ENCODE measurements at places on chromosomes 16 and 17.
A peak's percentile ranks its signal among the peaks of the same experiment; 100 is the strongest.

GRCh38 chr16:88339930-88340754, 42.6 kb upstream of the ZNF469 start:
- DNase-seq: no peak

DNA sequence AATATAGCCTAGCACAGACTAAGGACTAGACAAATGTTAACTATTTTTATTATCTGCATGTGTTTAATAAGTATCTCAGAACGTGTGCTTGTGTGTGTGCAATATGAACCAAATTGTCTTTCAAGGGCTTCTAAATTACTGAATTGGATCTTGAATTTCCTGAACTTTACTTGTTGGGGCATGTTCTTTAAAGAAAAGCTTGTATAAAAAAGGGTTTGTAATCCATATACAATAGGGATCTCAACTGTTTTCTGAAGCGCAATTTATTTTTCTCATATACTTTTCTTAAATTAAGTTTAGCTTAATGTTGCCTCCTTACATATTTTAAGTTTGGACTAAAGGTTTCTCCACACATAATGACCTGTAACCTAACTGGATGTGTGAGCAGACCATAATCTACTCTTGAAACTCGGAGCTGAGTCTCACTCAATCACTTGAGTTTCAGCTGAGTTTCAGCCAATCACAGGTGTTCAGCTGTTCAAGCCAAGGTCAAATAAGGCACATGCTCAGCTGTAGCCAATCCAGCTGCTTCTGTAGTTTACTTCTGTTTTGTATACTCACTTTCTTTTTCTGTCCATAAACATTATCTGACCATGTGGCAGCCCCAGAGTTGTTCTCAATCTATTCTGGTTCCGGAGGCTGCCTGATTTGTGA, 72.3 kb downstream of the CDK5R1 start:
- DNase-seq: no peak

DNA sequence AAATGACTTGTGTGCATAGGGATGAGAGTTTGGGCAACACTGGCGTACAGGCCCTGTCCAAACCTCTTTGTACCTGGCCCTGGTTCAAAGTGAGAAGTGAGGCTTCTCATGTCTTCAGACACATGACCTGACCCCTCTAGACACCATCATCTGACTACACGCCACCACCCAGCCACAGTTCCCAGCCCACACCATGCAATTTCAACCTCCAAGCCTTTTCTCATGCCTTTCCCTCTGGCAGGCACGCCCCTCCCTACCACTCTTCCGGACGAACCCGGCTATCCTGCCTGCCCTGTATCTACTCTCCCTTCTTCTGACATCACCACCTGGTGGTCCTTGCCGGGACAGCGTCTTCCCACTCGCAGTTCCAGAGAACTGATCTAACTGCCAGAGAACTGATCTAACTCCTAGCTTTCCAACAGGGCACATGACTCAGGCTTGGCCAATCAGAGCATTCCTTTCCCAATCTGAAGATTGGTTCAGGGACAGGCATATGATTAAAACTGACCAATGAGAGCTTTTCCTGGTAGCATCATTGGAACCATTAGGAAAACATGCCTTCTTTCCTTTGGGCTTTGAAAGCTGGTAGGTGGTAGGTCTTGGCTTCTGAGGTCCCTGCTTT, 27.1 kb upstream of the IL21R start:
- peak; percentile 83 for DNase-seq

DNA sequence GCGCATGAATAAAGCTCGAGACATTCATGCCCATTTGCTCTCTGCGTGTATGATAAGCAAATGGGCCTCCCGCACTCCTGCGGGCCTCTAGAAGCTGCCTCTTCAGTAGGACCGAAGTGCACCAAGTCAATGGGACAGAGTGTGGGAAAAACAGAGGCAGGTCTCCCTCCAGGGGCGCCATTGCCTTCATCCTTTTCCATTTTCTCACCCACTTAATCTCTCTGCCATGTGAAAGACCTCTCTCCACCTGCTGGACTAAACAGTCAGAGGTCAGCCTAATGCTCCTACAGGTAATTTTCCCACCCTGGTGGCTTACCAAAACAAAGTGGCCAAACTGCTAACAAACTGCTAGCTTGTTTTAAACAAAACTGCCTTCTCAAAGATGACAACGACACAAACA, 210.9 kb downstream of the ZFHX3 start:
- DNase-seq: no peak

- no peak for DNase-seq
Measured at GRCh38 chr17:34672176-34672785, 92.9 kb downstream of the TMEM132E start.

GRCh38 chr17:32822996-32823395, 53.9 kb downstream of the MYO1D start:
- peak; percentile 5 for DNase-seq

- DNase-seq: peak; percentile 52
Measured at GRCh38 chr17:1047177-1047878, 50.4 kb downstream of the TIMM22 start.

DNA sequence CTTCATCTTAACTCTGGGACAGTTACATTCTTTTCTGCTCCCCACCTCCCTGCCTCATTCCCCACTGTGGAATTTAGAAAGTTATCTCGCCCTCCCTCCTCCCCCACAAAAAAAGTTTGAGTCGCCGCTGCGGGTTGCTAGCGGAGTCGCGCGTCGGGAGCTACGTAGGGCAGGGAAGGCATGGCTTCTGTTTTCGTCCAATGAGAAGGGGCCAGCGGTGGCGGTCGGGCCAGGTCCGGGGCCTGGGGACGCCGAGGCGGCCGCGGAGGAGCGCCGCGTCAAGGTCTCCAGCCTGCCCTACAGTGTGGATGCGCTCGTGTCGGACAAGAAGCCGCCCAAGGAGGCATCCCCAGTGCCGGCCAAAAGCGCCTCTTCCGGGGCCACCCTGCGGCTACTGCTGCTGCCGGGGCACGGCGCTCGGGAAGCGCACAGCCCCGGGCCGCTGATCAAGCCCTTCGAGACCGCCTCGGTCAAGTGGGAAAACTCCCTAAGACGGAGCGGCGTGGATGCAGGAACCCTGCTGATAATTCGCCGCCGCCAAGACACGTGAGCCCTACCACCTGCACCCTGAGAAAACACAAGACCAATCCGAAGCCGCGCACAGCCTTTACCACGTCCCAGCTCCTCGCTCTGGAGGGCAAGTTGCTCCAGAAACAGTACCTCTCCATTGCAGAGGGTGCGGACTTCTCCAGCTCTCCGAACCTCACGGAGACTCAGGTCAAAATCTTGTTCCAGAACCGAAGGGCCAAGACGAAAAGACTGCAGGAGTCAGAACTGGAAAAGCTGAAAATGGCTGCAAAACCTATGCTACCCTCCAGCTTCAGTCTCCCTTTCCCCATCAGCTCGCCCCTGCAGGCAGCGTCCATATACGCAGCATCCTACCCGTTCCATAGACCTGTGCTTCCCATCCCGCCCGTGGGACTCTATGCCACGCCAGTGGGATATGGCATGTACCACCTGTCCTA, 8.9 kb downstream of the OR4D1 start:
- DNase-seq: no peak

DNA sequence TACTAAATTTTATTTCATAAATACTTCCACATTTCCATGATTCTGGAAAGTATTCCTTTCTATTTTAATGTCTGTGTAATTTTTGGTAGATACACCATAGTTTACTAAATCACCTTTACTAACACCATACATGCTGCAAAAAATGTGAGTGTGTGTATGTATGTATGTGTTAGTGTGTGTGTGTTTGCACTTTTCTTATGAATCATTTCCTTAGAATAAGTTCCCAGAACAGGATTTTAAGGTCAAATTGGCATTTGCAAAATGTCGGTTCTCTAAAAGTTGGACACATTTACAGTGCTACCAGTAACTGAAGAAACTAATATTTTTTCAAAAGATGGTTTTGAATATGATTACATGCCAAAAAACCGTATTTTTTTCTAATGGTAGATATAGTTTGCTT, 137.1 kb downstream of the CYB561 start:
- DNase-seq: peak; percentile 38

DNA sequence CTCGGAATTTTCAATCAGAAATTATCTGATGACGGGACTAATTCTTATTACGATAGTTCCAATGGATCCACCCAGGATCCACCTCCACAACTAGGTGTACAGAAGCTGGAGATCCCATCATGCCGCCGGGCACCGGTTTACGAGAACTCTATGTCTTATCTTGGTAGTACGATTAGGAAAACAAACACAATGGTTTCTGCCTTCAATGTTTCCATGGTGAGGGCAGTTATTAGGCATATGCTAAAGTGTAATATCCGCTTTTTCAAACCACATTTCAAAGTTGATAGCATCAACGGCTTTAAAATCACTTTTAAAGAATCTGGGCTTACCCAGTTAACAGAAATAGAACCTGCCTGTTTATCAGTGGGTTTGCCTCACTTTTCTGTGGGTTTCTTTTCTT, 705.7 kb downstream of the MAF start:
- DNase-seq: no peak

DNA sequence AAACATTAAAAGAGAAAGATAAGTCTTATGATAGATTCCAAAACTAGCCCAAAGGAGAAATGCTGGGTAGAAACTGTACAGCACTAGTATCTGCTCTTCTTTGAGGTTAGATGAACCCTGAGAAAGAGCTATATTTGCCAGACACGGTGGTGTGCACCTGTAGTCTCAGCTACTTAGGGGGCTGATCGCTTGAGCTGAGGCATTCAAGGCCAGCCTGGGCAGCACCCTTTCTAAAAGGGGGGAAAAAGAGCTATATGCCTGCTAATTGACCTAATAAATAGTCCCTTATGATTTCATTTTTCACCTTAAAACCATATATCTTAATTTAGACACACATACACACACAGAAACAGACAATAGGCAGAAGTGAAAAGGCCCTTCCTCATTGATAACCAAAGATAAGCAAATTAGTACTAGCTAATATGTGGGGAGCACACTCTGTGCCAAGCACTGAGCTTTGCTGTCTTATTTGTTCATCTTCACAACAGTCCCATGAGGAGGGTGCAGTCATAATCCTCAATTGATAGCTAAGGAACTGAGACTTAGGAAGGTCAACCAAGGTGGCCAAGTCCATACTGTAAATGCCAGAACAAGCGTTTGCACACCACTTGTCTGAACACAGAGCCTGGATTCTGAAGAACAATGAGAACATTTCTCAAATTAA, 56.6 kb upstream of the NLK start:
- DNase-seq: no peak

- no peak for DNase-seq
Measured at GRCh38 chr17:49198211-49198610, 12.2 kb downstream of the GNGT2 start.

- DNase-seq: peak; percentile 56
Measured at GRCh38 chr17:56679115-56679776, 85.7 kb downstream of the NOG start.

DNA sequence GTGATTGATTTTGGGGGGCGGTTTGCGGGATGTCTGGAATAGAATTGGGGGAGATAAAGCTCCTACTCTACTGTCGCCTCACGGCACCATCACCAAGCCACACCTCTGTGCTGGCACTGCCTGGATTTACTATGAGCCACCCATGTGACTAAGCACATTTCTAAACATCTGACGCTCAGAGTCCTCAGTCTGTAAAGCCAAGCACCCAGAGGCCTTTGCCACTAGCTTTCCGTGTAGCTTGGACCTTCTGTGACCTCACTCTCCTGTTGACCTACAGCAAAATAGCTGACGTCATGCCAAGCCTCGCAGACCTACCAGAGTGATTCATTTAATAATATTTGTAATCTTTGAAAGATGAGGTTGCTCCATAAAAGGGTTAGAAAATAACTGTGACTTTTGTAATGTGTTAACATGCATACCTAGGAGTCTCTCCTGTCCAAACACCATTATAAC, 38.5 kb upstream of the MYOCD start:
- DNase-seq: peak; percentile 92

DNA sequence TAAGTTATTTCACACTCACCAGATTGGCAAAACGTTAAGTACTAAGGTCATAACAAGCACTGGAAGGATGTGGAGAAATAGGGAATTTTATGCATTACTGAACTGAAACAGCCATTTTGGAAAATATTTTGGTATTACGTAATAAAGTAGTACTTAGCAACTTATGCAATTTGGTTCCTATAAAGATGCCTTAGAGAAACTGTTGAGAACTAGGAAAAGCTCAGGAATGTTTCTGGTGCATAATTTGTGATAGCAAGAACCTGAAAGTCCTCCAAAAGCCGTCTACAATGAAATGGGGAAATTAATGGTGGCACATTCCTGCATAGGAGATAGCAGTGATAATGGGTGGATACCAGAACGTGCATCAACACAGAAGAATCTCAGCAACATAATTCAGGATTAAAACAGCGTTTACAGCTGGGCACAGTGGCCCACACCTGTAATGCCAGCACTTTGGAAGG, 472.5 kb downstream of the WWOX start:
- DNase-seq: no peak

DNA sequence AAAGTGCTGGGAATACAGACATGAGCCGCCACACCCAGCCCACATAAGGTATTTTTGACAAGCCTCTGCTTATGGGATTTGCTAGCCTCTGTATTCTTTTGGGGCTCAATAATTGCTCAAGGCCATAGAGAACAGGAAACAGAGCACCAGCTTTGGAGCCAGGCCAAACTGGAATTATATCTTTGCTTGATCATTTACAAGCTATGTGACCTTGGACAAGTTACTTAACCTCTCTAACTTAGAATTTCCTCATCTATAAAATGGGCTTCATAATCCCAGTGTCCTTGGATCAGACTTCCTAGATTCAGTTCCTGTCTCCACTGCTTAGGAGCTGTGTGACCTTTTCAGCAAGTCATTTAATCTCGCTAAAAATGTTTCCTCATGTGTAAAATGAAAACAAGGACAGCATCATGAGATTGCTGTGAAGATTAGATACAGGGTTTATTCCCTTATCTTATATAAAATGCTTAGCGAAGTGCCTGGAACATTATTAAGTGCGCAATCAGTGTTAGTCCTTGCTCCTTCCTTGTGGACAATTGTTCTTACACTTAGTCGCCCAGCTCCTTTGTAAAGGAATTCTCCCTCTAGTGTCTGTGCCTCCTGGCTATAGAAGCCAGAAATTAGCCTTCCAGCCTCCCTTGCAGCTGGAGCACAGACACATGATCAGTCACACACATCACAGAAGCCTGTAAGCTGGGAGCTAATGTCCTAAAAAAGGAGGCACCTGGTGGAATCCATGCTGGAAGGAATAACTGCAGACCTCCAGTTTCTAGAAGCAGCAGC, 16.6 kb downstream of the KRT9 start:
- DNase-seq: no peak

GRCh38 chr17:19448341-19449268, 37.6 kb downstream of the RNF112 start:
- DNase-seq: peak; percentile 94
